ENCODE measurements at places on chromosomes 1 and 21.
A peak's percentile ranks its signal among the peaks of the same experiment; 100 is the strongest.

GRCh38 chr1:205972491-205973168, 29.4 kb upstream of the SLC26A9 start:
- peak; percentile 38 for DNase-seq

DNA sequence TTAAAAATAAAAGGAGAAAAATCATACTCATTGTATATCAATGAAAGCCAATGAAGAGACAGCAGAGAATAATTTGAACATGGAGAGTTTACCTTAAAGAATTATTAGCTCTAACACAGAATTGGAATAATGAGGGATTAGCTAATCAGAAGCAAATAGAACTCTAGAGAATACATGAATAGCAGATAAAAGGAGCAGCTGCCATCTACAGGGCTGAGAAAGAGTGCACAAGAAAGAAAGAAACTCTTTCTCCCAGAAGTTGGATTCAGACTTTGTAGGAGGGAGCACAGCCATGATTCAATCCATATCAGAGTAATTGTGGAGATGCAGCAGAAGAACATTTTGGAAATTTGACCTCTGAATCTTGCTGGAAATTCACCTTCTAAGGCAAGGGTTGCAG, 1171.2 kb downstream of the PLA2G4A start:
- no peak for DNase-seq

GRCh38 chr1:225097175-225097574, 167.7 kb downstream of the DNAH14 start:
- DNase-seq: no peak

GRCh38 chr1:23167353-23168078, 1.1 kb downstream of the LUZP1 start:
- peak; percentile 67 for DNase-seq

All from fibroblast of skin of right quadriceps (primary cell).